NCI-H2081 treated with DMSO at 0.1 percent for 48 hours (cell line): ENCODE measurements at places on chromosomes 6 and 20.
A peak's percentile ranks its signal among the peaks of the same experiment; 100 is the strongest.

- peak; percentile 31 for DNase-seq
Observed at GRCh38 chr20:32674362-32674789, 635 bp upstream of the C20orf203 start.

DNA sequence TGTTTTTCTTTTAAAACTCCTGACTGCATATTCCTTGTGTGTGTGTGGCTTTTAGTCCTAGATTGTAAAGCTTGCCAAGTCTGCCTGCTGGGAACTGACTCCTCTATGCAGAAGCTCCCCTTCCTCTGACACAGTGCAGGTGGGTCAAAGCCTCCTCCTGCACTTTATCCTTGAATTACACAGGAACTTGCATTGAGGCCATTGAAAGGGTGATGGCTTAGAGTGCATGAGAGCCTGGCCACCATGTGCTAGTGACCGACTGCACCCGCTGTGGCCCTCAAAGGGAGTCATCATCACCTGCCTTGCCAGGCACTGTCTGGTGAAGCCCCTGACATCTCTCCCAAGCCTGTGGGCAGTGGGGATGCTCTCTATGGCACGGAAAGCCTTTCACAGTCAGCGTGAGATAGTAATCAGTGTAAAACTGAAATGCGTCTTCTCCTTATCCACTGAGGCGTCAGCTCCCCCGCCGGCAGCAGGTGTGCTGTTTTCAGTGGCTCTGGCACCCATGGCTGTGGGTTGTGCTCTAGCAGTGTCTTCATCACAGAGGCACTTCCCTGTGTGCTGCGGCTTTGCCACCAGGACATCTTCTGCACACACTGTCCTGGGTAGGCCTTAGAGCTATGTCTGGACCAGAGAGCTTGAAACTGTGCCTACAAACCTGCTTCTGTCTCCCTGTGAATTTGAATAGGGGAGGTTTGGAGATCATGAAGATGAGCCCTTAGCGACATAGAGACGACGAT is 87.9 kb downstream of the THBS2 start:
- DNase-seq = no peak

DNA sequence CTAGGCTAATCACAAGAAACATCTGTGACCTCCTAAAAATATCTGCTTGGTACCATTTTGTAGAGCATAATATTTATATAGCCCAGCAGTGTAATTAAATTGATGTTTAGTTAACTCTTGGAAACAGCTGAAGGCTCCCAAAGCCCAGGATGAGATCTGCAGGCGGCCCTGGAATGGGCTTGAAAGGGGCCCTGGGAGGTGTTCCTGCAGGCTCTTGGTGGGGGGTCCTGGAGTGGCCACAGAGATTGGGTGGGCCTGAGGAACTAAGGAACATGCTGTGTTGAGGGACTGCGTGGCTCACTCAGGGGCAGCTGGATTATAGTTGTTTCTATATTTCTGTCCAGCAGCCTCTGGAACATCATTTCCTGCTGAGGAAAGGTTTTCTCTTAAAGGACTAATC is 9.2 kb downstream of the SCP2D1 start:
- no peak for DNase-seq

DNA sequence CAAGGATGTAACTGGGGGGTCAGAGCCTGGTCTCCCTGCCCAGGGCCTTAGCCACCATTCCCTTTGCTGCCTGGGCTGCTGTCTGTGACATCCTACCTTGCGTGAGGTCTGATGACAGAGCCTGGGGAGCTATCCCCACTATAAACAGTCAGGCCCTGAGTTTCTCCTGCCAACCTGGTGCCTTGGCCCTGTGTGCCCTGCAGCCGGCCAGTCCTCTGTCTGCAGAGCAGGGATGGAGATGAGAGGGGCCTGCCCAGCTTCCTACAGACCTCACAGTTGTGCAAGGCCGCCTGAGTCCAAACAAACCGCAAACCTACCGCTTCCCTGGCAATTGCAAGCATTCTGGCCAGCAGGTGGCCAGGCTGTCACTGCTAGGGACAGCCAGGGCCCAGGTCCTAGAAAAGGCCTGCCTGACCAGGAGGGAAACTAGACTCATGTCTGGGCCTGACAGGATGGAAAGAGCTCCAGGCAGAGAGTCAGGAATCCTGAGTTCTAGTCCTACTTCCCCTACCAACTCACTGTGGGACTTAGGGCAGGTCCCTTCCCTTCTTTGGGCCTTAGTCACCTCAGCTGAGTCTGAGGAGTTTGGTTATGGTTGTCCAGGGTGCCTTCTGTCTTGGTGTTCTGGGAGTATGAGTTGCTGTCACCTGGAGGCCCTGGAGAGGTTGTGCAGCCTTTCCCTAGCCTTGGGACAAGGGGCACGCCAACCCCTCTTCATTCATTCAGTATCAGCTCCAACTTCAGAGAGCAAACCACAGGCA is 86.2 kb downstream of the VEGFA start:
- DNase-seq = no peak

- no peak for DNase-seq
Observed at GRCh38 chr6:117441824-117442264, 16.1 kb upstream of the ROS1 start.

- no peak for DNase-seq
Observed at GRCh38 chr6:125780540-125781313, 10.0 kb upstream of the NCOA7 start.

DNA sequence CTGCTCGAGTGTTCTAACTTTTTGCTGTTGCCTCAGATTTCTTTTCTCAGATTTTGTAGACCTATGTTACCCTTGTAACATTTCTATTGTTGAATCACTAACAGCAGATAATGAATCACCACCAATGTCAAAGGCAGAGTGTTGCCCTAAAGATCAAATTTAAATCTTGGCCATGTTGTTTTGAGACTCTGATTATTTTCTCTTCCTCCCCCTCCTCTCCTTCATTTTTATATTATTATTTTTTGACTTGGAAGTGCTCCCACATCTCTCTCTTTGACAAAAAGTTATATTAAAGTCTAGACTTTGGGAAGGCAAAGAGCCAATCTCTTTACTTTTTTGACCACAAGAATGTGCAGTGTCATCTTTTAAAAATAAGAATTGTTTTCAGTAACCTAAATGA is 422.7 kb downstream of the NKAIN2 start:
- DNase-seq = no peak

DNA sequence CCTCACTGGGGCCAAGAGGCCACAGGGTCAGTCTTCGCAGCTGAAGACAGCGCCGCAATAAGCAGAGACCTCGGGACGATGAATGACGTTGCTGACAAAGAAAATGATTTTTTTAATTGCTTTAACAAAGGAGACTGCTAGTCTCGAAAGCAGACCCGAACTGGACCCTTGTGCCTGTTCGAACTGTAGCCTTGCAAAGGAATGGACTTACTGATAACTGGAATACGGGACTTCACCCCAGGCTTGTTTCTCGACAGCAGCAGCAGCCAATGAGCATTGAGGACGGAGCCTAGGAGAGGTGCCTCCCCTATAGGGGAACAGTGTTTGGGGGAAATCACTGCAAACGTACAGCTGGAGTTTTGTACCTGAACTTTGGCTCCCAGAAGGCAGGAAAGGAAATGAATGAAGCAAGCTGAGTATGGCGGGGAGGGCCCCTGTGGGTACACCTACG is 1.3 kb upstream of the TAF4 start:
- DNase-seq = no peak

- DNase-seq = no peak
Observed at GRCh38 chr6:27062755-27063154, 184.7 kb upstream of the PRSS16 start.

- no peak for DNase-seq
Observed at GRCh38 chr6:169999367-169999766, 247.9 kb downstream of the ERMARD start.

DNA sequence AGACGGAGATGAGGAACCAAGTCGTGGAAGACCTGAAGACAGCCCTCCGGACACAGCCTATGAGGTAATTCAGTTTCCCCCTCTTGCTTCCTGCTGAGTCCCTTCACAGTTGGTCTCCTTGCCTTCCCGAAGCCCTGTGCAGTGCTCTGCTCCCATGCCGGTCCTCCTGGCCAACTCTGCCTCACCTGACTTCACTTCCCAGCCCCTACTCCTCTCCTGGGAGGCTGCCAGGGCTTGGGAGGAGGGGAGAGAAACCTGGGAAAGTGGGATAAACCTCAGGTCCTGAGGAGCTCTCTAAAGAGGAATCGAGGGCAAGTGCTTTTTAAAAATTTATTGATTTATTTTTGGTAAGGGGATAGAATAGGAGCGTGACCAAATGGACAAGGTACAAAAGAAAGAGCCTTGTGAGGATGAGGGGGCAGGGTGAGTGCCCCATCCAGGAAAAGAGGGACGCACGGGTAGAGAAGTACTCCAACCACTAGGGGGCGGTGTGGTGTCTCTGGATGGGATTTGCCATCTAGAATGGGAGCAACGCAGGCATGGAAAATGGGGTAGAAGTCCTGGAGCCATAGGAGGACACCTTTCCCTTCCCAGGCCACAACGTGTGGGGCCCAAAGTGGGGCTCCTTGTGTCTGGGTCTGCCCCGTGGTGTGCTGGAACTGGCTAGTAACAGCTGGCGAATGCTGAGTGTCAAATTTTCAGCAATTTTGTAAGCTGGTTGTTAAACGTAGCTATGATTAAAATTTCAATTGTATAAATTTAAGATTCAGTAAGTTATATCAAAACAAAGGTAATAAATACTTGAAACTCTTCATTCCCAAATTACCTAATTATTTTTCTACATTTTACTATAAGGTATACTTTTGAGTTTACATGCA is 69.0 kb downstream of the MOCS1 start:
- no peak for DNase-seq

GRCh38 chr20:3998998-3999397 is 16.4 kb downstream of the RNF24 start:
- DNase-seq = no peak

- no peak for DNase-seq
Observed at GRCh38 chr6:42101186-42101657, 41.2 kb downstream of the C6orf132 start.

DNA sequence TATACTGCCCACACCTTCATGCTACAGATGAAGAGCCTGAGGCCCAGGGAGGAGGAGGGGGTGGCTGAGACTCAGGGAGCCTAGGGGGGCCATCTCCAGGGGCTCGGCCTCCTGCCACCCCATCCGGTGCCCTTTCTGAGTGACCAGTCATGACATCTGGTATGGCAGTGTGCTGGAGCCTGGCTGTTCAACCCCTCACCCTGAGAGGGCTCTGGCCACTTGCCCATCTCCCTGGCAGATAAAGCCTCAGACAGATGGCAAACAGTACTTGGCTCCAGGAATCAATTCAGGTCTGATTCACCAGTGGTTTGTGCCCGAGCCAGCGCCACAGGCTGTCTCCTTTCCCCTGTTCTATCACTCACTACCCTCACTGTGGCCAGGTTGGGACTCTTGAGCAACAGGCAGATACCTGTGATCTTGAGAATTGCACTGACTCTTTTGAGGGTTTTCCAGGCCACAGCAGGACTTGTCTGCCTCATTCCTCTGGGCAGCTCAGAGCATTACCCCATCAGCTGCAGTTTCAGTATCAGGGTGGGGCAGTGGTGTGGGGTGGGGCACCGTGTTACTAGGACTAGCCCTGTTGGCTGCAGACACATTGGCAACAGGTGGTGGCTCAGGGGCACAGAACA is 22.8 kb downstream of the SRSF3 start:
- no peak for DNase-seq

- DNase-seq = no peak
Observed at GRCh38 chr6:16179970-16180431, 51.1 kb downstream of the MYLIP start.

DNA sequence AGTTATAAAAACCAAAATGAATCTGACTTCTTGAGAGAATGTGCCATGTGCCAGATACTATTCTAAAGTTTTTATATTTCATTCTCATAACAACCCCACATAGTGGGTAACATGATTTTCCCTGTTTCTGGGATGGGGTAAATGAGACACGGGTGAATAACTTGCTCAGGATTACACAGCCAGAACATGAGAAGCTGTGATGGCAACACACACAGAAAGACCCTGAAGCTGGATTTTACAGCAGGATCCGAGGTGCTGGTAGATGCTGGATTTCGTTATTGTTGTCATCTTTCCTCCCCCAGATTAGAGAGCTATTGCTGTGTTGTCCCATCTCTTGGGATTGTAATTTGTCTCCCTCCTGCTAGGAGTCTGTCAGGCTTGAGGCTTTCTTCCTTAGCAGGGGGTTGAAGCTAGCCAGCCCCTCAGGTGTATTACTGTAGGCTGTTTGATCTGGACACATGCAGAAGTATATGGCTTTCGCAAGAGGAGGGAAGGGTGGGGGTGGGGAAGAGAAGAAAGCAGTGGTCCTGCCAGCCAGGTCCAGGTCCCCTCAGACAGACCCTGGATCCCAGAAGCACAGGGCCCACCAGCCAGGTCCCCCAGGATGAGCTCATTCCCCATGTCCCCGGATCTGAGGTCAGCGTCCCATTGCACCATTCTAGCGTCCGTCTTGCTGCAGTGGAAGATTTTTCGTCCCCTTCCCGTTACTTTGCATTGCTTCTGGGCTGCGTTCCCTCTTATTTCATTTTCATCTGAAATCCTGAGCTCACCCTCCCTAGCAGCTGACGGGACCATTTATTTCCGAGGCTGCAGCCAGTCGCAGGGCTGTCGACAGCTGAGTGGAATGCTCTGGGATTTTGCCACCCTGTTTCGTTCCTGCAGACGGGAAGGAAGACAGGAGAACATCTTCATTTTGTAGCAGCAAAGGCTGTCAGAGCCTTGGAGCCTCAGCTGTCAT is 7.3 kb upstream of the KCNG1 start:
- DNase-seq = no peak

- no peak for DNase-seq
Observed at GRCh38 chr6:136736281-136736960, 55.9 kb downstream of the MAP3K5 start.

DNA sequence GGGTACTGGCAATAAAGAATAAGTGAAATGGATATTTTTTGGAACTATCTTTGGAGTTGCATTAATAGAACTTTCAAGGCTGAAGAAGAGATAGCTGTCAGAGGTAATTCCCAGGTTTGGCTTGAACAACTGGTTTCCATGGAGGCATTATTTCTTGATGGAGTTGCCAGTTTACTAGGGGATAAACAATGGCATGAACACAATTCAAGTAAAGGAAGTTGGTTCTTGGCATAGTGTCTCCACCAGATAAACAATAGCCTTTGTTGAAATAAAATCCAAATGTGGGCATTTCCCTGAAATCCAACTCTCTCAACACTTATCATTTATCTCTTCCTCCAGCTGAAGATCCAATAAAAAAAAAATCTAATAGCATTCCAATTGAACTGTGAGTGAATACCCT is 454.9 kb downstream of the C6orf118 start:
- DNase-seq = no peak

- no peak for DNase-seq
Observed at GRCh38 chr6:126919947-126920346, 198.5 kb upstream of the RSPO3 start.

- DNase-seq = no peak
Observed at GRCh38 chr20:48684501-48685041, 143.2 kb downstream of the PREX1 start.
